Left forelimb (tissue), 1 donor: ENCODE measurements at places on chromosomes 16 and 17.
A peak's percentile ranks its signal among the peaks of the same experiment; 100 is the strongest.

- DNase-seq = no peak
Observed at GRCh38 chr17:77002103-77003045, 134.2 kb downstream of the MGAT5B start.

- DNase-seq = no peak
Observed at GRCh38 chr17:71117466-71117865, 948.1 kb downstream of the KCNJ2 start.

GRCh38 chr16:53257001-53257400, 177.3 kb upstream of the RBL2 start:
- DNase-seq = no peak

GRCh38 chr17:50424996-50425681, 879 bp upstream of the ACSF2 start:
- no peak for DNase-seq

GRCh38 chr16:48491517-48491916, 106.3 kb upstream of the SIAH1 start:
- no peak for DNase-seq

- no peak for DNase-seq
Observed at GRCh38 chr17:7781429-7781828, 52.6 kb upstream of the KDM6B start.

DNA sequence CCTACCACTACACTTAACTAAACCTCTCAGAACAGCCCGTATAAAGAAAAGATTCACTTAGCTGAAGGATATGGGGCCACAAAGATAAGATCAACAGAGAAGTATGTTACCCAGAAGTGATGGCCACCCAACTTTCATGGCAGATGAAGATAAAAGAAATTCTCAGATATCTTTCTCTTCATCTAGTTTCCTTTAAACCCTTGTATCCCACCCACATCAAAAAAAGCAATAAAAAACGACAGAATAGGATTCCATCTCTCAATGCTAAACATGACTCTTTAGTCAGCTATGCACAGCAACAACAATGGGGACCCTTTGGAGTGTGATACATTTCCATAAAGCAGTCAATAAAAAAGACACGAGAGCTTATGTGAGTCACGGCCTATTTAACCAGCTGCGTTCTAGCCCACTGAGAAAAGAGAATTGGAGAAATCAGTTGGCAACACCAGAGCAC, 86.6 kb downstream of the SNX11 start:
- DNase-seq = no peak

- no peak for DNase-seq
Observed at GRCh38 chr17:8921147-8921546, 44.4 kb downstream of the PIK3R5 start.

DNA sequence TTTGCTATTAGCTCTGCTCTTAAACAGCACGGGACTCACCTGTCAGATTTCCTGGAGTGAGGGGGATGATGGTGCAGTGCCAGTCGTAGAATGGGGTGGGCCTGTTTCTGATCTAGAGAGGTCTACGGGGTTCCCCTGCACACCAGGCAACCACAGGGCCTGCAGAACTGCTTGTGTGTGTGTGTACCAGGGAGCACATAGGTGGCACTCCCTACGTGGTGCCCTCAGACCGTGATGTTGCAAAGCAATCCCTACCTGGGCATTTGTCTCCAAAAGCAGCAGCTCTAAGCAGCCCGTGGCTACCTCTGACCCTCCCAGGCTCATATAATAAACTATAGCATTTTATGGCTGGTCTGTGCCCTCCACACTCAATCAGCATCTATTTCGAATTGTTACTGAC, 38.5 kb downstream of the MPRIP start:
- DNase-seq = no peak

DNA sequence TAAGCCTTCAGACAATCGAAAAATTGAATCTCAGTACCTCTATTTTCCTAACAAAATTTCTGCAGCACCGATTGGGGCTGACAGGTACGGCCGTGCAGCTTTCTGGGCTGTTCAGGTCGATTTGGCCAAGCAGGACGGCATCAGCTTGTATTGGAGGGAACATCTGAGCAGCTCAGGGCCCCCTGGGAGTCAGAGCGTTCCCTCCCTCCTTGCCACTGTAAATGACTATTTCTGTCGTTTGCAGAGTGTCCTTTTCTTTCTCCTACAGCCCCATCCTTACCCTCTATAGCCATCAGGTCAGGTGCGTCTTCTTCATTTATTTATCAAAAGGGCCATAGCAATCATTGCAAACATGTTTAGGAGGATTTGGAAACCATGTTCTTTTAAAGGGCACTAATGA, 731.1 kb downstream of the WWOX start:
- no peak for DNase-seq

DNA sequence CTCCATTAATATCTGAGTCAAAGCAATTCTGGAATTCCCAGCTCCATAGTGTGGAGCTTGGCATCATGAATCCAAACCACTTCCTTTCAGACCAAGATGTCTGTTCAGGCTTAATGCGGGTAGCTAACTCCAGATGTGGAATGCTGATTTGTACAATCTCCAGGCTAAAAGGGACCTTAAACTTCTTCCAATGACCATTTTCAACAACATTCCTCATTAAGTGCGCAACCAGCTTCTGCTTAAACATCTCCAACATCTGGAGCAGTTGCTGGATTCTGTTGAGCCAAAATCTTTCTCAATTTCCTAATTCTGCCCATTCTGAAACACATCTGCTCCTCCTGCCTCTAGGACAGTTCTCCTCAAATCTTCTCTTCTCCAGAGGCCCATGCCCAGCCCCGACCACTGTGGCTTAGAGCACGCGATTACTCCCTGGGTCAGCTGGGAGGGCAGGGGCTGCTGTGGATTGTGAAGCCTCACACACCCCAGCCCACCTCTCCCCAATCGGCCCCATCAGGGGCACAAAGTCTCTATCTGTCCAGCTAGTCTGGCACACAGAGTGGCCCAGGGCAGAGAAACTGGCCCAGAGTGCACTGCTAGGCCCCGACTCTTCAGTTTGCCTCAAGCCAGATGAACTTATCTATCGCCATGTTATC, 36.2 kb downstream of the ASPA start:
- no peak for DNase-seq

- DNase-seq = no peak
Observed at GRCh38 chr17:59437791-59438281, 106.4 kb downstream of the YPEL2 start.

- peak; percentile 66 for DNase-seq
Observed at GRCh38 chr17:80105762-80106161, 4.4 kb downstream of the GAA start.

DNA sequence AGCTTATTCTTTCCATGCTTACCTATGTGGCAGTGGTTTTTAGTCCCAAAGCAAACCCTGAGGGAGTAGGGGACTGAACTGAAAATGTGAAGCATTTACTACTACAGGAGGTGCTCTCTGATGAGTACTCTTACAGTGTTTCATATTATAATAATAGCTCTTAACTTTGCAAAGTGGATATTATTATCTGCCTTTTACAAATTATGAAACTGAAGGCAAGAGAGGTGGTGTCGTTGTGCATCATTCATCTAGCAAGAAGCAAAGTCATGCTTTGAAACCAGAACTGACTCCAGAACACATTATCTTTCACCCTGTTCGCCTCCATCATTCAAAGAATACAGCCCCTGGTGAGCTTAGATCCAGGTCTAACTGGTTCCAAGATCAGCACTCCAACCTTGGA, 8.2 kb upstream of the KCNH6 start:
- DNase-seq = no peak

GRCh38 chr17:21113716-21114115, 13.0 kb upstream of the DHRS7B start:
- no peak for DNase-seq

DNA sequence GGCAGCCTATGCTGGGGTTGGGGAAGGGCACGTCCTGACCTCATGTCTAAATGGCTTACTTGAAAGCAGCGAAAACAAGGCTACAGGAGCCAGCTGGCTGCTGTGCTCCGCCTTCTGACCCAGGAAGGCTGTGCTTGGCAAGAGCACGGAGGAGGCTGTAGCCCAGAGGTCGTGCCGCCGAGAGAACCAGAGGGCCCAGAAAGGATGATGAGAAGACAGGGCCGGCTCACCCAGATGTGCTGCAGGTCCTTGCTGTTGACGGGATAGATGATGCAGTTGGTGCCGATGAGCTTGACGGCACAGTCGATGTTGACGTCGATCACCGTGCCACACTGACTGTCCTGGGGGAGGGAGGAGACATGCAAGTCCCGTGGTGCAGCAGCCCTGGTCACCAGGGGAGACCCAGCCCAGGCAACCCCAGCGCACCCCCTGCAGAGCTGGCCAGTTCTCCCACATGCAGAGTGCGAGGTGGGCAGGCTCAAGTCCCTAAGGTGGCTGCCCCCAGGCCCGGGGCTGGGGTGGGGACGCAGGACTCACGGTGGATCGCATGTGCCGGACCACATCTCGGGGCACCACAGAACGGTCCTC, 20.7 kb downstream of the SPHK1 start:
- no peak for DNase-seq

- DNase-seq = peak; percentile 78
Observed at GRCh38 chr17:29622337-29623282, at the start of gene CORO6. TSS of gene CORO6 (minus strand) at chr17:29622912. CDS start at chr17:29621421, 1,491 bp downstream.

- no peak for DNase-seq
Observed at GRCh38 chr17:61568219-61569072, 22.6 kb downstream of the NACA2 start.

- no peak for DNase-seq
Observed at GRCh38 chr17:63335831-63336230, 110.3 kb downstream of the CYB561 start.

DNA sequence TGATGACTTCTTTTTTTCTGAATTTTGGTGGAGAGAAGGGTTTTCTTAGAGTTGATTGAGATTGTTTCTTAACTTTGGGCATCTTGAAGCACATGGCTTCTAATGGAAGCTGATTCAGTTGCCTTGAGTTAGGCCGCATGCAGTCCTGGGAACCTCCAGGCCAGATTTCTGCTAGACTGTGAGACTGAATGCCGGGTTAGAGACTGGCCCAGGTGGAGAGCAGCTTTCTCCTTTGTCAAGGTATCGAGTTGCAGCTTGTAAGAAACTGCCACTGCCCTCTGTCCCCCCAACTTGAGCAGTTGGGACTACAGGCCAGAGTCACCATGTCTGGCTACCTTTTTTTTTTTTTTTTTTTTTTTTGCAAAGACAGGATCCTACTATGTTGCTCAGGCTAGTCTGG, 77.6 kb downstream of the CLEC16A start:
- no peak for DNase-seq

DNA sequence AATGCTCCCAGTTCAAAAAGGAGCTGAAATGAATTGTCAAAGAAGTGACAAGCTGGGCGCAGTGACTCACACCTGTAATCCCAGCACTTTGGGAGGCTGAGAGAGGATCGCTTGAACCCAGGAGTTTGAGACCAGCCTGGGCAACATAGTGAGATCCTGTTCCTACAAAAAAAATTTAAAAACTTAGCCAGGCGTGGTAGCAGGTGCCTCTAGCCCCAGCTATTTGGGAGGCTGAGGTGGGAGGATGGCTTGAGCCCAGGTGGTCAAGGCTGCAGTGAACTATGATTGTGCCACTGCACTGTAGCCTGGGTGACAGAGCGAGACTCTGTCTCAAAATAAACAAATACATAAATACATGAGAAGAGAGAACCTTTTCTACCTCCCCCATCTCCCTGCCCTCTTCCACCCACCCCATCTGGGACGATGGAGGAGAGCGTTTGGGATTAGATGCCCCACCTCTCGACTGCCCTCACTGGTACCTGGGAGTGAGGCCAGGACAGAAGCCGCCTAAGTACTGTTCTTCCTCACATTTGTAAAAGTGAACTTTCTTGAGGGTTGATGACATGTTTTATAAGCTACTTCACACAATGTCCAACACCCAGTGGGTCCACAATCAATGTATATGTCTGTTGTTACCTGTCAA, 2.4 kb downstream of the IL4R start:
- DNase-seq = no peak

DNA sequence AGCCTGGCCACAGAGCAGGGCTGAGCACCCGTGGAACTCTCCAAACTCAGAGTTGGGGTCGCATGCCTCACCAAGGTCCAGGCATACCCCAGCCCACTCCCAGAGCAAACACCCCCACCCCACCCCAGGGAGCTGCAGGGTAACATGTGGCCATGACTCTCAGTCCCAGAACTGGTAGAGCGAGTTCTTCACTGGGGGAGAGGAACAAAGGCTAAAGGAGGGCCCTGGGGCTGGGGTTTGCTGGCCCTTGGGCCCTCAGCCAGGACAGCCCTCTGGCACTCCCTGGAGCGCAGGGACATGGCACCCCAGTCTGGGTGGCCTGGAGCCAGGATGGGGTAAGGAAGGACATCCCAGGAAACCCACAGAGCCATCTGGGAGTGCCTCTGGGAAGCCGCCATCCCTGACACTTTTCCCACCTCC, 4.2 kb downstream of the HID1 start:
- no peak for DNase-seq

DNA sequence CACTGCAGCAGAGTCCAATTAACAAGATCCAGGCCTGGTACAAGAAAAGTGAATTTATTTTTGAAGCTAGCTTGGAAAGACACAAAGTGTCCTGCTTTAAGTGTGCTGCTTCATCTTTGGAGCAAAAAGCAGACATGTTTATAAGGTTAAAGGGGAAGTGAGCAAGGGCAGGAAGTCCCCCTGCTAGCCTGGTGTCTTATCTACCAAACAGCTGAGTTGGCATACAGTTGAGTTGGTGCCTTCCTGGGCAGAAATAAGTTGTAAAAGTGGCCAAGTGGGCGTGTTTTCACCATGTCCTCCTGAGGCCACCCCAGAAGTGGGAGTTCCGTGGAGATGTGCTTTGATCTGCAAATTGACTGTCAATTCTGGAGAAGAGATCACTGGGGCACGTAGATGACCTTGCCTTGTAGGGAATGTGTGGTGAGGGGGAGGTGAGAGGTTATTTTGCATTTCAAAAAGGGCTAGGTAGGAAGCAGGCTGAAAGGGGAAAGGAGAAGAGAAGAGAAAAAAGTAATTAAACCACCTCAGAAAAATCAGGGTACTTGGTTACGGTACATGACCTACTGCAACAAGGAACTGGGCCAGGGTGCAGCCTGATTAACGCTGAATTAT, 38.3 kb upstream of the HSBP1 start:
- DNase-seq = no peak

GRCh38 chr17:63988741-63989621, 9.2 kb upstream of the PRR29 start:
- peak; percentile 73 for DNase-seq

DNA sequence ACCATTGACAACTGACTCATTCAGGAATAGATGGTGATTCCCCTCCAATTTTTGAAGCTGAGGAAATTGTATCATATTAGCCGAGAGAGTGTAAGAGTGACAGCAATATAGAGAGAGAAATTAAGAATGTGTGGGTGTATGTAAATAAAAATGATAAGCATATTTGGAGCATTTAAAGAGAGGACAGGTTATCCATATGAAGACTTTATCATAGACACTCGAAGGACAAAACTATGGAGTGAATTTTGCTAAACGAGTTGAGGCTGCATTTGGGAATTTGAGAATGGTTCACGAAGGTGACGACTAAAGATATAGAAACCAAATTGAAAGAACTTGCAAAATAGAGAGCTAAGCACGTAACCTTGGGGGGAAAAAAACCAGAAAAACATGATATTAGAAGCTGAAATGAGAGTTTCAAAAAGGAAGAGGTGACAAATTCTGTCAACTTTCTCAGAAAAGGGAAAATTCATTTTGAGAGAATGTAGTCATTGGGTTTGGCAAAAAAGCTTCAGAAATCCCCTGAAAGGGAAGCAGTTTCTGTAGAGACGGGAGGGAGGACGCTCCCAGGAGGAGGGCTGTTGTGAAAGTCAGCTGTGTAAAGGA, 129.7 kb downstream of the KCNJ2 start:
- no peak for DNase-seq
